Astrocyte (in vitro differentiated cells and primary cell): ENCODE measurements at places on chromosomes 12 and 14.

DNA sequence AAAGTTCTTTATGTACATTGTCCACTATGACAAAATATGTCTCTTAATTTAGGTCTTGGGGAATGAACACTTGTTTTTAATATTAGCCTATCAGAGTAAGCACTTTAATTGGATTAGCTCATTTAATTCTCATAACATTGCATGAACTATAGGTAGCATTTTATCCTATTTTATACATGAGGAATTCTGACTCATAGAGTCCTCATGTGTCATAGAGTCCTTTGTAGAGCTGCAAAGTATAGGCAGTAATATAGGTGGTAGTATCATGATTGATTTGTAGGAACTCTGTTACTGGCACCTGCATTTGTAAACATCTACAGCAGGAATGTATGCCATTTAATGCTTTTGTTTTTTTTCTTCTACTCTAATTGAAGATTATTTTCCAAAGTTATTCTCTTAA is 96.0 kb downstream of the GPHN start:
- no peak for DNase-seq

- DNase-seq, result peak; percentile 37
Measured at GRCh38 chr14:52067873-52068614, 815 bp downstream of the NID2 start.

DNA sequence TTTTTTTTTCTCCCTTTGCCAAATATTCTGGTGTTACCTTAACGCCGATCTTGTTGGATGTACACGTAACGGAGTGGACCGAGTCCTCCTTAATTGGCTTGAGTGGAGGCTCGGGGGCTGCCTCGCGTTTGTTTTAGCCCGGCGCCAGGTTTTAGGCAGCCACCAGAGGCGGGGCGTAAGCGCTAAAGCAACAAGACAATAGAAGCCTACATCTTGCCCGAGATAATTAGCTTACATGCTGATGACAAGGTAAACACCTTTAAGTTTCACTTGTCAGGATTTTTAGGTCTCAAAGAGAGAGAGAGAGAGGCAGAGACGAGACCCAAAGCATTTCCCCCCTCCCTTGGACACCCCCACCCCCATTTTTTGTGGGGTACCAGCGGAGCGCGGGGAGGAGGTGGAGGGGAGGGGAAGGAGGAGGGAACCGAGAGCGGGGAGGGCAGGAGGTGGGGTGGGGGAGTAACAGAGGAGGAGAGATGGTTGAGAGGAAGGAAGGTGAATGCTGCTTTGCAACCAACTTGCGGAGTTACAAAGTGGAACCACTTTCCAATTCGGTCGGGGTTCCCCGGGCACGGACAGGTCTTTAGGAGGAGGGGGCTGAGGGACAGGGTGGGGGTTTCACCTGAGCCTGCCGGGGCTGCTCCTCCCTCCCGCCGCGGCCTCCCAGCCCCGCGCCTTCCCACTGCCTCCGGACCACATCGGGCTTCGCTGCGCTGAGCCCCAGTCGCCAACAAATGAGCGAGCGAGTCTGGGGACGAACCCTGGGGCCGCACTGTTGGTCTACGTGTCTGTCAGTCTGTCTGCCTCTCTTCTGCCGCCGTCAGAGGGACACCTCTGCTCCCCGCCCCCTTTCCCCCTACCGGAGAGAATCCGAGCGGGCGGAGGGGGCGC is at the start of gene NKX2-1:
Gene NKX2-1 (minus strand): TSS at position 802 of the 891 bp plus-strand sequence. CDS start 103 bp downstream, at position 699.
- no peak for DNase-seq

DNA sequence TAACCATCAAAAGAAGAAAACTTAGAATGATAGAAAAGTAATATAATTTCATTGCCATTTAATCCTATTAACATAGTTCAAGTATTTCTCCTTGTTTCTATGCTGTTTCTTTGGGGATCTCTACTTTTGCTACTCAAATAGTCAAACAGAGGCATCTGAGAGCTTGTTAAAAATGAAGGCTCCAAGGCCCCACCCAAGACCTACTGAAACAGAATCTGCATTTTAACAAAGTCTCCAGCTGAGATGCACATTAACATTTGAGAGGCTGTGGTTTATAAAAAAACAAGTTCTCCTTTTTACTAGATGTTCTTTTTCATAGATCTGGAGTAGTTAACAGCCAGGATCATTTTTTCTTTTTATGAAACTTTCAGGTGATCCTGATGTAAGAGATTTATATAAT is 31.8 kb downstream of the PPFIA2 start:
- no peak for DNase-seq

- DNase-seq, result no peak
Measured at GRCh38 chr14:105474483-105475268, at the start of gene CRIP2. Gene CRIP2, plus strand, starts transcription at chr14:105474821. Its CDS starts 42 bp downstream, at chr14:105474863.

DNA sequence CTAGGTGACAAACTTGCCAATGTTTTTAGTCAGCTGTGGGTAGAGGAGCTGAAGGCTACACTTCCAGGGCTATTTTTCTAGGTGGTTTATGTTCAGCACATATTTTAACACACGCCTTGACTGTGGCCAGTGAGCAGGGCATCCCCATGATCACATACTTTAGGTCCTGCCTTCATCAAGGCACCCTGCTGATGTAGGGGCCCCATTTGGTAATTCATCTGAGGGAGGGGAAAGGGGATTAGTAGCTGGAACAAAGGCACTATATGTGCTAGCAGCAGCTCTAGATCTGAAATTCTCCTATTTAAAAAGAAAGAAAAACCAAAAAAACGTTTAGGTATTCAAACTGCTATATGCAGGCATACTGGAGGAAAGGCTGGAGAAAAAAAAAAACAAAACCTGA is 14.5 kb downstream of the EGLN3 start:
- DNase-seq, result no peak

GRCh38 chr14:55814064-55814463 is 234.1 kb downstream of the KTN1 start:
- no peak for DNase-seq

- no peak for DNase-seq
Measured at GRCh38 chr12:69630191-69630590, 19.5 kb upstream of the LRRC10 start.

DNA sequence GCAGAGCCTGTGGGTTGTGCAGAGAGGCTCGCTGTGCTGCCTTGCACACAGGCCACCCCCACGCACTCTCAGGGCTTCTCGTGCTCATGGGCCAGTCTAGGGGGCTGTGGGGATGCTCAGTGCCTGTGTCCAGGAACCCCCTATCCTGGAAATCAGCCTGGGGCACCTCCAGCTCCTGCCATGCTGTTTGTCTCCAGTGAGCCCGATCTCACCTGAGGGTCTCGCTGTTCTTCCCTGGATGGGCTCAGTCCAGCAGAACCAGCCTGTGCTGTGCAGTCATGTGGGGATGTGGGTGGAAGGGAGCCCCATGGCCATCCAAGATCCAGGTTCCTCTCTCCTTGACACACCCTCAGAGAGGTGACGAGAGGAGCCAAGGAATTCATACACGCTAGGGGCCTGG is 26.7 kb downstream of the SERPINA1 start:
- no peak for DNase-seq

DNA sequence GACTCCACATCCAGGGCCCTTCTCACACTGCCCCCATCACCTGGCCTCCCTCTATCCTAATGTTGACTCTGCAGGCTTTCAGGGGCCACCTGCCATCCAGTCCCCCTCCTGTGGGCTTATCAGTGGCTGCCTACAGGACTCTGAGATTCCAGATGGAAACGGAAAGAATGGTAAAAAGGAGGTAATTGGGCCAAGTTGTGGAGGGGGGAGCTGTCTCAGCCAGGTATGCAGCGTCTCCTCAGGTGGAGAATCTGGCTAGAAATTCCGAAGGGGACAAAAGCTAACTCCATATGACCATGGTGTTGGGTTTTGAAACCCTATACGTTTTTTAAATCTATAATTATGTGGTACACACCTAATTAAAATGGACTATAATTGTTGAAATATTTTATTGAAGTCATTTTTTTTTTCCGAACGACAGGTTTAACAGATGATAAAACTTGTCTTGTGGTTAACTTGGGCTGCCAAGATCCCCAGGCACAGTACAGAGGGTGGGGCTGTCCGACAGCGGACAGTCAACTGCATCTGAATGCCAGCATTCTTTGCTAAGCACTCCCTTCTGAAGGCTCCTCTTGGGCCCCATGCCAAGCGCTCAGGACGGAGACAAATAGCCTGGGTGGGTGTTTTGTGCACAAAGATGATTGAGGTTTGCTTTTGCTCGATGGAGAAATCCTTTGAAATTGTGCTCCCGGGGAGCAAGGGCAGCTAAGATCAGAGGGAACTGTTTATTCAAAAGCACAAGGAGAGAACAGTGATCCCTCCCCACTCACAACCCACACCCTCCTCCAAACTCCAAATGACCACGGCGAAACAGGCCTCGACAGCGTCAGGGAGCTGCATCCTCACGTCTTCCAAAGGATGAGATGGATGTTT is 365.6 kb downstream of the BCL11B start:
- DNase-seq, result peak; percentile 23

DNA sequence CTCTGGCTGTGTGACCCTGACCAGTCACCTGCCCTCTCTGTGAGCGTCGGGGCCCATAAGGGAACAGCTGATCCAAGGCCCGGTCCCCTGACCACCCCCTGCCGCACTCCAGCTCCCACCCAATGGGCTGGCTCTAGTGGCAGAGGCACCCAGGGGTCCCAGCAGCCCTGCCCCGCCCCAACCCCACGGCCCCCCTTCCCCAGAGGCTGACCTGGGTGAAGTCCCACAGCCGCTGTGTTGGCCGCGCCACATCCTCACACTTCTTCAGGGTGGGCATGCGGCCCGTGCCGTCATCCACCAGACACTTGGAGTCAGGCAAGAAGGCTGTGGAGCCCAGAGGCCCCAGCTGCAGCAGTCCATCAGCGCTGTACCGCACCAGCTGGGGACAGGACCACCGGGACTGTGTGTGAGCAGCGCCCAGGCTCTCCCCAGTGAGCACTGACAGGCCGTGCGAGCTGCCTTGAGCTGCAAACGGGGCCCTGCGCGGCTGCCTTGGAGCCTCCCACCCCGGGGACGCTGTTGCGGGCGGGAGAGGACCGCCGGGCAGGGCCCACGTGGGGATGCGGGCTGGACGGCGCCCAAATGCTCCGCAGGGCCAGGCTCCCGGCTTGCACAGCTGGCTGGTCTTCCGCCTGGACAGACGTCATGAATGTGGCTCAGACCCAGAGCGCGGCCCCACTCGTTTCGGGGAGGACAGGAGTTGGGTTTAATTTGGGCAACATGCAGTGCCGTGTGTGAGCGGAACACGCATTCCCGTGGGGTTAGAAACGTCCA is 53.5 kb downstream of the NOC4L start:
- no peak for DNase-seq

- no peak for DNase-seq
Measured at GRCh38 chr12:100439797-100440196, 33.9 kb upstream of the NR1H4 start.

DNA sequence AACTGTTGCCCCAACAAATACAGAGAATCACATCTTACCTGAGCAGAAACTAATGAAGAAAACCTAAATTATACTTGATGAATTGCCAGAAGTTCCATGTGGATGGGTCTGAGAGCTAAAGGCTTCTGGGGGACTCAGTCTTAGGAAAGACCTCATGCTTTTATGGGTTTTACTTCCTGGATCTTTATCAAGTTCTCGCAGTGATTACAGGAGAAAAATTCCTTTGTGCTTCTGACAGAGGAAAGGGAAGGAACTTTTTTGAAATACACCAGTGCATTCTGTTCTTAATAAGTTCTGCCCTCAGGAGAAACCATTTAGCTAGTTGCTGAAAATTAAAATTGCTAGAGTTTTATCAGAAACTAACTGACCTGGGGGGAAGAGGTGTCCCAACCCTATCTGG is 203.9 kb upstream of the KITLG start:
- DNase-seq, result no peak

- no peak for DNase-seq
Measured at GRCh38 chr12:128852026-128852698, 1.1 kb upstream of the GLT1D1 start.

DNA sequence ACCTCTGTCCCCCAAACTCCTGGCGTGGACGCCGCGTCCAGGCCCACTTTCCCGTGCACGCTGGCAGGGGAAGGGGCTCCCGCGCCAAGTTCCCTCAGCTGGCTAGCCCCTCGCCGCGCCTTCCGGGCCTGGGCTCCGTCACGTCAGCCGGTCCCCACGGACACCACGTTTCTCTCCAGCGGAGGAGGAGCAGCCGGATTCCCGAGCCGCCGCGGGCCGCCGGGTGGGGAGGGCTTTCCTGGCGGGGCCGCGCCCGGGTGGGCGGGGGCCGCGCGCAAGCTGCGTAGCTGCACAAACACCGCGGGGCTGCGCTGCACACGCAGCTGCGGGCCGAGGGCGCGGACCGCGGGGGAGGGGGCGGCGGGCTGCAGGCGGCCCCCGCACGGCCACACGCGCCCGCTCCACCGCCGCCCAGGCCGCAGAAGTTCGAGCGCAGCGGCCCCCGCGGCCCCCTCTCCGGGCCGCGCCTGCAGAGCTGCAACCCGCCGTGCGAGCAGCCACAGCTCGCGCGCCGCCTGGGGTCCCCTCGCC is 45.1 kb upstream of the PNMA1 start:
- peak; percentile 39 for DNase-seq

GRCh38 chr12:117362391-117362790 is 965 bp upstream of the NOS1 start:
- no peak for DNase-seq

- peak; percentile 47 for DNase-seq
Measured at GRCh38 chr12:99670635-99671034, 23.1 kb downstream of the GARIN6 start.

GRCh38 chr12:42385326-42385841 is 59.4 kb downstream of the PPHLN1 start:
- no peak for DNase-seq

DNA sequence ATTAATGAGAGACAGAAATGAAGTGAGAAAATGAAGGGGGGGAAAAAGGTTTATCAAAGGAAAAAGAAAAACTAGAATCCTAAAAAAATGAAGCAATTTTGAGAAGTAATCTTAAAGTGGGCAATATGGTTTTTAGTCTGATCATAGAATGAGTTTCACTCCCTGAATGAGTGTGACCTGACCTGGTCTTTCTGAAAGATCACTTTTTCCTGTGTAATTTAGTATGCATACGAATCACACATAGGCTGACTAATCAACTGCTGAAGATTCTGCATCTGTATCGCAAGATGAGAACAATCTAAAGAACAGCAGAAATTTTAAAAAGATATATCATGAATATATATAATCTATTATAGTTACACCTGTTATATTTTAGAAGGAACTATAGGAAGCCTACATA is 11.3 kb downstream of the GNPTAB start:
- DNase-seq, result no peak

- no peak for DNase-seq
Measured at GRCh38 chr12:5571115-5571514, 139.2 kb downstream of the NTF3 start.

DNA sequence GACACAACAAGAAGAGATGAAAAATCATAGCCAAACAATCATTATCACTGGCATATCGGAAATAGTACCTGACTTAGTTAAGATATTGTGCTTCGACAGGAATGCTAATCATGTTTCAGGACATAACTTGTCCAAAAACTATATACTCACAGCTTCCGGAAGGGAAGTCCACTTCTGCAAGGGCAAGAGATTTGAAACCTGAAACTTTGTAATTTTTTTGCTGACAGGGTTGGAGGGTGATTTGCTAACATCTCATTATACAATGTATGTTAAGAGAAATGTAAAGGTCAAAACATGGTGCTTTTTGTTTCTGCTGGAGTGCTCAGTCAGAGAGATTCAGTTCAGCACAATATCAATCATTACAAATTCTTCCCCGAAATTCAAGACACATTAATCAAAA is 200.3 kb downstream of the CNTN1 start:
- no peak for DNase-seq
